ENCODE measurements at places on chromosomes 4 and X. TPM values are rescaled to one million over a fixed set of nuclear protein-coding genes. Genes with fewer than 3 reads are reported as not detected.

FHDC1 gene
- 0.22 TPM for total RNA-seq

BBS12 gene
- 4.1 TPM for total RNA-seq

C4orf36 gene
- not detected for total RNA-seq

MAGEE1 gene
- 0.44 TPM for total RNA-seq

ZC4H2 gene
- total RNA-seq: 3.0 TPM

MTMR8 gene
- 0.20 TPM for total RNA-seq

RPA4 gene
- total RNA-seq: 0.44 TPM

SPINK2 gene
- total RNA-seq: not detected

FUNDC2 gene
- total RNA-seq: 27.5 TPM

DCAF12L1 gene
- not detected for total RNA-seq

HTN3 gene
- not detected for total RNA-seq

PAK3 gene
- 0.65 TPM for total RNA-seq

CLIC2 gene
- total RNA-seq: 8.9 TPM

INTS6L gene
- 0.44 TPM for total RNA-seq

HELT gene
- total RNA-seq: not detected

MAGEA2 gene
- not detected for total RNA-seq

RAPGEF2 gene
- total RNA-seq: 53.6 TPM

UCHL1 gene
- 11.7 TPM for total RNA-seq

MAGED4B gene
- 15.5 TPM for total RNA-seq

PDE6B gene
- 7.5 TPM for total RNA-seq

TMPRSS11A gene
- not detected for total RNA-seq

ETNPPL gene
- not detected for total RNA-seq

MAGEA2B gene
- total RNA-seq: not detected

GSX2 gene
- not detected for total RNA-seq

DCAF8L2 gene
- not detected for total RNA-seq

KCND1 gene
- 0.22 TPM for total RNA-seq

ZNF711 gene
- total RNA-seq: 4.6 TPM

CORIN gene
- under 0.01 TPM for total RNA-seq

ZFP42 gene
- total RNA-seq: under 0.01 TPM

All from lung microvascular endothelial cell (primary cell).